ENCODE measurements at places on chromosomes 7 and 10.

DNA sequence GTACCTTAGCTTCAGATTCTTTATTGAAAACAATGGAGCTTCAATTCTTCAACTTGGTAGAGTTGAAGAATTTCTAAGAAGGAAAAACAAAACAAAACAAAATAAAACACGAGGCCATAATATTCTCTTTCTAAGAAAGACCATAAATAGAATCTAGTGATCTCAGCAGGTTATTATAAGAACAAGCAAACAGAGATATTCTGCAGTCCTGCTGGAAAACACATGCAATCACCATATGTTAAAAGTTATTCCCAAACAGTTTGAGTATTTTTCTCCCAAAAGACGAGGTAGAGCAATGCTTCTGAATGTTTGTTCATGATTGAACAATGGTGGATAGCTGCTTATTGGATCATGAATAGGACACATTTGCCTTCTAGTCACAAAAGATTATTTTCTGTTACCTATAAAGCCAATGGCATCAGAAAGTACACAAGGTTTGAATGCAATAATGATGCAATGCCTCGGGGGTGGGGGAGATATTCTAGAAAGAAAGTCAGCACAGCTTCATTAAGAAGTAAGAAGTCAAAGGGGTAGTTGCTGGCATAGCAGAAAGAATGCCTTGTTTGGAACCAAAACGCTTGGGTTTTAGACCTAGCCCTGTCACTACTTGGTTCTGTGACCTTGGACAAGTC is 59.3 kb downstream of the CREB3L2 start:
- no peak for DNase-seq

GRCh38 chr10:117675514-117676055 is 133.0 kb downstream of the EMX2 start:
- no peak for DNase-seq

DNA sequence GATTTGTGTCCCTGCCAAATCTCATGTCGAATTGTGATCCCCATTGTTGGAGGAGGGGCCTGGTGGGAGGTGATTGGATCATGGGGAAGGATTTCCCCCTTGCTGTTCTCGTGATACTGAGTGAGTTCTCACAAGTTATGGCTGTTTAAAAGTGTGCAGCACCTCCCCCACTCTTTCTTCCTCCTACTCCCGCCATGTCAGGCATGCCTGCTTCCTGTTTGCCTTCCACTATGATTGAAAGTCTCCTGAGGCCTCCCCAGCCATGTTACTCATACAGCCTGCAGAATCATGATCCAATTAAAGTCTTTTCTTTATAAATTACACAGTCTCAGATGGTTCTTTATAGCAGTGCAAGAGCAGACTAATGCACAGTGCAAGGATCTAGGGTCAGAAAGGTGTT is 75.4 kb downstream of the CALD1 start:
- DNase-seq = no peak

GRCh38 chr7:21256310-21256877 is 171.5 kb upstream of the SP4 start:
- DNase-seq = no peak

DNA sequence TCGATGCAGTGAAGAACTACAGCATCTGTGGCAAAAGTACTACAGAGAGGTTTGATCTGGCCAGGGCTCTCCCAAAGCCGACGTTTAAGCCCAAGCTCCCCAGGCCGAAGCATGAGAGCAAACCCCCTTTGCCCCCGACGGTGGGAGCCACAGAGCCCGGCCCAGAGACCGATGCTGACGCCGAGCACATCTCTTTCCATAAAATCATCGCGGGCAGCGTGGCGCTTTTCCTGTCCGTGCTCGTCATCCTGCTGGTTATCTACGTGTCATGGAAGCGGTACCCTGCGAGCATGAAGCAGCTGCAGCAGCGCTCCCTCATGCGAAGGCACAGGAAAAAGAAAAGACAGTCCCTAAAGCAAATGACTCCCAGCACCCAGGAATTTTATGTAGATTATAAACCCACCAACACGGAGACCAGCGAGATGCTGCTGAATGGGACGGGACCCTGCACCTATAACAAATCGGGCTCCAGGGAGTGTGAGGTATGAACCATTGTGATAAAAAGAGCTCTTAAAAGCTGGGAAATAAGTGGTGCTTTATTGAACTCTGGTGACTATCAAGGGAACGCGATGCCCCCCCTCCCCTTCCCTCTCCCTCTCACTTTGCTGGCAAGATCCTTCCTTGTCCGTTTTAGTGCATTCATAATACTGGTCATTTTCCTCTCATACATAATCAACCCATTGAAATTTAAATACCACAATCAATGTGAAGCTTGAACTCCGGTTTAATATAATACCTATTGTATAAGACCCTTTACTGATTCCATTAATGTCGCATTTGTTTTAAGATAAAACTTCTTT is 2.3 kb downstream of the LRRTM3 start:
- no peak for DNase-seq

- DNase-seq = no peak
Observed at GRCh38 chr7:107687656-107688055, 27.0 kb downstream of the SLC26A4 start.

GRCh38 chr10:96337106-96337505 is 21.7 kb downstream of the OPALIN start:
- DNase-seq = no peak

DNA sequence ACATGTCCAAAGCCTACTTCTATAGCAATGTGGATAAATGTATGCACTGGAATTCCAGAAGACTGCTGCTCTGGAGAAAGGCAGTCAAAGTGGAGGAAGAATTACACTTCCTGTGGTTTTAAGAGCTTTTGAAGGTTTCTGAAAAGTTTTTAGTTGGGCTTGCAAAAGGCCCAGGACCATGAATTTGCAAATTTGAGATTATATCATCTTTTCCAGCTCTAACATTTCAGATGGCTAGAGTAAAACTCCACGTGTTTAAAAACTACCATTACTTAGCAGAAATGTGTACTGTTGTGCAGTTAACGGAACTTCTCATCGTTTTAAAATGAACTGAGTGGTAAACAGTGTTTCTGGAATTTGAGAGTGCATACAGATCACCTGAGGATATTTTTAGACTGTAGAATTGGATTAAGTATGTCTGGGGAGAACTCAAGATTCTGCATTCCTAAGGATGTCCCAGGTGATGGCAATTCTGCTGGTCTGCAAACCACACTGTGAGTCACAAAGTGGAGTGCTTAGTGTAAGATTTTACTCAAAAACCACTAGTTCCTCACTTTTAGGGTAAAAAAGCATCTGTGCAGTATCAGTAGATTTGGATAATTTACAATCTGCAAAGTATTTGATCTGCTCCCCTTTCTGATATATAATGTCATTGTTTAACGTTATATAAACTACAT is 32.9 kb upstream of the CCDC71L start:
- no peak for DNase-seq

GRCh38 chr7:23184709-23185359 is 3.0 kb downstream of the NUP42 start:
- DNase-seq = no peak

DNA sequence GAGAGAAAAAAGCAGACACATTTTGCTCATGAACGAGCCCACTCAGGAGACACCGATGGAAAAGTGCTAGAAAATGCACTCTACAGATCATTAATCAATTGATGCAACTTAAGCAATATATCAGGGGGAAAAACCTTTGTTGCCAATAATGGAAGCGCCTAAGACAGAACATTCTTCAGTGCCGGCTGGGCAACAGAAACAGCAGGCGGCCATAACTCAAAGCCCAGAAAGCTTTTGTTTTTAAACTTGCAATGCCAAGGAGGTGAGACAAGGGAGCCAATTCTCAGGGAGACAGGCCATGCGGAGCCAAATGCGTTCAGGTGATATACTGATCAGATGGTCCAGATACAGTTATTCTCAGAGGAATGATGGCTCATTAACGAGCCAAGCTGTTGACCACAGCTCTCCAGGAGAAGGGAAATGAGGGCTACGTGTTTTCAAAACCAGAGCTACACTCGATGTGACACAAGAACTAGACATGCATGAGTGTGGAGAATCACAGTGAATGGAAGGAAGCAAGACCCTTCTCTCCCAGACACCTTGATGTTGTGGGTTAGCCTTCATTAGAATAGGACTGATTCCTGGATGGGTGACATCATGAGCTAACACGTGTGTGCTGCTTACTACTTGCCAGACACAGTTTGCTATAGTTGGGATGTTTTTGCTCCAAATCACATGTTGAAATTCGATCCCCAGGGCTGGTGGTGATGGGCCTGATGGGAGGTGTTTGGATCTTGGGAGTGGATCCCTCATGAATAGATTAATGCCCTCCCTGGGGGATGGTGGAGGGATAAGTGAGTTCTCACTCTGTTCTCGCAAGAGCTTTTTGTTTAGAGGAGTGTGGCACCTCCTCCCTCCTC is 79.1 kb upstream of the KCNMA1 start:
- DNase-seq = no peak

DNA sequence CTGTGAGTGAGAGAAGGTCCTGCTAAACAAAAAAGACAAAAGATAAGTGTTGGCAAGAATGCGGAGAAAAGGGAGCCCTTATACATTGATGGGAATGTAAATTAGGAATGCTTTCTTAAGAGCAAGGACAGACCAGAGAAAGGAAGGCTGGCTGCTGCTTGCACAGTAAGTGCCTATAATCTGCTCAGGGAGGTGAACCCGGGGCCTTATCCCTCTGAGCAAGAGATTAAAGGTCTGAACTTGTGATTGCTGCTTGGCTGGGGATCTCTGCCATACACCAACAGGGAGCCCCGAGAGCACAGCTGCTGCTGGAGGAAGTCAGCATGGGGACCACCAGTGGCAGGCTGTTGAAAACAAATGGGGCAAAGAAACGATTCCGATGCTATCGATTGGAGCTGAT is 32.0 kb upstream of the CRTAC1 start:
- no peak for DNase-seq

GRCh38 chr7:17298840-17299482 is 509 bp downstream of the AHR start:
- peak; percentile 57 for DNase-seq

GRCh38 chr10:114471906-114472876 is 67.9 kb upstream of the AFAP1L2 start:
- DNase-seq = no peak

DNA sequence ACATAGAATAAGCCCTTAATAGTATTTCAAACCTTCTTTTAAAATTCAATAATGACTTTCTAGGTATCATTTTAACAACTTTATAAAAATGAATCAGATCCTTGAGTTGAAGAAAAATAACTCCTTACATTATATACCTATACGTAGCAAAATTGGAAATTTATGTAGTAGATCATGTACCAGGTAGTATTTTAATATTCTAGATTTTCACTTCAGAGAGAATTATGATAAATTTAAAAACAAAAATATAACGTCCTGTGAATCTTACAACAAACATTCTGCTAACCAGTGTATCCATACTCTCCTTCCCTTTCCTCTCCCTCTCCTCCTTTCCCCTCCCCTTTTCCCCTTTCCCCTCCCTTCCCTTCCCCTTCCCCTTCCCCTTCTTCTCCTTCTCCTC is 6.1 kb upstream of the RAB11FIP2 start:
- no peak for DNase-seq

DNA sequence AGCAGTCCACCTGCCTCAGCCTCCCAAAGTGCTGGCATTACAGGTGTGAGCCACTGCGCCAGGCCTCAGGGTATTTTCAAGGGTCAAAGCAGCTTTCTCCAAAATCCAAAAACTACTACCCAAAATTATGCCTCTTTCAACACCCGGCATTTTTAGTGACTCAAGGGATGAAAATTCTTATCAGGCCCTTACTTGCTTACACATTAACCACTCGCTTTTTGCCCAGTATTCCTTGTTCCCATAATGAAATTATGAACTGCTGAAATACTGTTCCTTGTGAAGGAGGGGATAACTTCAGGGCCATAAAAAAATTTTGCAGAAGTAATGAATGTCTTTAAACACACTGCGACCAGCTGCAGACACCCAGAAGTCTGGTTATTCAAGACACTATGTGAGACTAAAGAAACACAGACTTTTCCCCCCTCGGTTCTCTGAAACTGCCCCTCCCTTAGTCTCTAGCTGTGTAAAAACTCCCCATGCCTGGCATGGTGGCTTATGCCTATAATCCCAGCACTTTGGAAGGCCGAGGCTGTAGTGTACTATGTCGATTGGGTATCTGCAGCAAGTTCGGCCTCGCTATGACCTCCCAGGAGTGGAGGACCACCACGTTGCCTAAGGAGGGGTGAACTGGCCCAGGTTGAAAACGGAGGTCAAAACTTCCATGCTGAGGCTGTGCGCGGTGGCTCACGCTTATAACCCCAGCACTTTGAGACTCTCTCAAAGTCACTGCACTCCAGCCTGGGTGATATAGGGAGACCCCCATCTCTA is 12.0 kb downstream of the FXYD4 start:
- no peak for DNase-seq

DNA sequence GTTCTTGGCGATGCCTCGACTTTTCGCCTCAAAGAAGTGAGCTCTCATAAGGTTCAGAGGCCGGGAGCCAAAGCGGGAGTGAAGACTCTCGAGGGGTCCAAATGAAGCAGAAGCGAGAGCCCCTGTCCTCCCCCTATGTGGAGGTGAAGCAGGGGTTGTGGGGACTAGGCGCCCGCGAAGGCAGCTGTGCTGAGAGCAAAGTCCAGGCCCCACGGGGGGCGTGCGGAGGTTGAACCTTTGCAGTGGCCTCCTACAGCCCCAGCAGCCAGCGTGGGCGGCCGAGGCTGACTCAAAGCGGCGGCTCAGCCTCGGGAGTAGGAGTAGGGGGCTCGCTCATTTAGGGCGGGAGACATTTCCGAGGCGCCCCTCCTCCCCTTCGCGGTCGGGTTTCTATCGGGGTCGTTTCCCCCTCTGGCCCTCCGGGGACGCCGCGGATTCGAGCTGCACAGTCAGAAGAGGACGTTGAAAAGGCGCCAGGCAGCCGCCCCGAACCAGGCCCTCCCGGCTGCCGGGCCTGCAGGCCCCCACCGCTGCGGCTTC is 553 bp upstream of the ADD3 start:
- DNase-seq = peak; percentile 62

DNA sequence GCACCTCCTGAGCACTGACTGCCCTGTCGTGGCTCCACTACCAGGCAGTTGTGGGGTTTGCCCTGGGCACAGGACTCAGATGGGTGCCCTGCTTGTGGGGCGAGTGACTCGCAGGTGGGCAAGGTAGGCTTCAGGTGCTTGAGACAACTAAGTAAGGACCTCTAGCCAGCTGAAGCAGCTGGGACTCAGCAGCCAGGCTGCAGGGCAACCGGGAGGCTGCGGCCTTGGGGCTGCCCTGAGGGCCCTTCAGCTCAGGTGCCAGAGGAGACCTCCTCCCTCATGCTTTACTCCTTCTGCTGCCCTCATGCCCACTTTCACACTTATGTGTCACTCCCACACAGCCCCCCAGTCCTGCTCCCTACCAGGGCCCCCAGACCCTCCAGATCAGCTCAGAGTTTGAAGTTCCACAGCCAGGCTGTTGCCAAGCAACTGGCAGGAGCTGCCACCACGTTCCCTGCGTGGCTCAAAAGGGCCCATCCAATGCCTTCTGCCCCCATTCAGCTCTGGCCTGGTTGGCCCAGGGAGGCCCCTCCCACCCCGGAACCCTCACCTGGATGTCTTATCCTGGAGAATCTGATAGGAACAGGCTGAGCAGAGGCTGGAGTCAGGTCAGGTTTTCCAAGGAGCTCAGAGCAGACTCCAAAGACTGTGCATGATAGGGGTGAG is 10.0 kb downstream of the TLX1 start:
- DNase-seq = no peak

DNA sequence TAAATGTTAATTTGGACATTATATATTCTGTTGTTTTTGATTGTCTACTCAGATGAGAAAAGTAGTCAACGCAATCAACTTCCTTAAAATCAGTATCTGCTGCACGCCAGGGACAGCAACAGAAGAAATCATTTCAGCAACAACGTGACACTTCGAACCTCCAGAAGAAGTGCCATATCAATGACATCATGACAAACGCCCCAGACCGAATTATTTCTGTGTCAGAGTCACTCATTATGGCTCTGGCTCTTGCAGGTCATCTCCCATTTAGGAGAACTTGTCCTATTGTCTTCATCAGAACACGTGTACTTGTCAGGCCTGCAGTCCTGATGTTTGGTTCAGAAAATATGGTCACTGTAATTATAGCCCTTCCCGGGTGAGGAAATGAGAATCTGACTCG is 276.3 kb downstream of the ADARB2 start:
- DNase-seq = no peak
